ENCODE measurements at places on chromosomes 12 and 14.

GRCh38 chr14:92800012-92800411 lies 5.9 kb downstream of the GOLGA5 start:
- DNase-seq = no peak

- DNase-seq = no peak
Measured at GRCh38 chr12:106084759-106085158, 54.0 kb downstream of the NUAK1 start.

GRCh38 chr12:108918960-108919642 lies 39.2 kb downstream of the DAO start:
- no peak for DNase-seq

DNA sequence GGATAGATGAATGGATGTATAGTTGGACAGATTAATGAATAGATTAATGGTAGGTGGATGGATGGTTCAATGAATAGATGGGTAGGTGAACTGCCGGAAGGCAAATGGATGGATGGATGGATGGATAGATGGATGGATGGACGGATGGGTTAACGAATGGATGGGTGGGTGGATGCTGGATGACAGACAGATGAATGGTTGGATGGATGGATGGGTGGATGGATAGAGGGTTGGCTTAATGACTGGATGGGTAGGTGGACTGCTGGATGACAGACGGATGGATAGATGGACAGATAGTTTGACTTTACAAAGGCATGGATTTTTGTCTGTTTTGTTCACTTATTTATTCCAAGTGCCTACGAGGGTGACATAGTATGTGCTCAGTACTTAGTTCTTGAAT lies 64.4 kb downstream of the WSCD2 start:
- DNase-seq = no peak

GRCh38 chr12:99253068-99253467 lies 394.5 kb upstream of the GARIN6 start:
- DNase-seq = no peak

GRCh38 chr14:105337433-105337832 lies 22.9 kb downstream of the PACS2 start:
- DNase-seq = no peak

- no peak for DNase-seq
Measured at GRCh38 chr14:57822081-57822480, 43.8 kb downstream of the SLC35F4 start.

DNA sequence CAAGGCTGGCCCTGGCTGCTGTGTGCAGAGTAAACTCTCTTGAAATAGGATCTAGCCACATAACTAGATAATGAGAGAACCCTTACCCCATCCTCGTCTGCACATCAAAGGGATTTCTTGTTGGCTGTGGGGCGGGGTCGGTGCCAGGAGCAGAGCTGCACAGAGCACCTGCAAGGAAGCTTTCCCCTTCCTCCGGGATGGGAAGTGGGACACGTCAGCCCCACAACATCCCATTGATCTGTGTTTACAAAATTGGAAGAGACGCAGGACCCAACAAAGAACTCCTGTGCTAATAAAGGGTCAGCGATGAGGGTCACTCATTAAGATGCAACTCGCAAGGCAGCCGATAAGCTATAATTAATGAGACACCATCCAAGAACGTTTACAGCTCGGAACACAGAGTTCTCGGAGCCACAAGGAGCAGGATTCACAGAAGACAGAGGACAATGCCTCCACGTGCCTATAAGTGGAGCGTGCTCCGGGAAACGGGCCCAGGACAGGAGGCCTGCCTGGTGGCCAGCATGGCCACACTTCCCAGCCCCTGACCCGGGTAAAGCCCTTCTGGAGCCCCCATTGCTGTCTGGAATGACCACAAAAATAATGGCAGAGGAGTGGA lies 171.5 kb downstream of the SLC15A4 start:
- DNase-seq = no peak

DNA sequence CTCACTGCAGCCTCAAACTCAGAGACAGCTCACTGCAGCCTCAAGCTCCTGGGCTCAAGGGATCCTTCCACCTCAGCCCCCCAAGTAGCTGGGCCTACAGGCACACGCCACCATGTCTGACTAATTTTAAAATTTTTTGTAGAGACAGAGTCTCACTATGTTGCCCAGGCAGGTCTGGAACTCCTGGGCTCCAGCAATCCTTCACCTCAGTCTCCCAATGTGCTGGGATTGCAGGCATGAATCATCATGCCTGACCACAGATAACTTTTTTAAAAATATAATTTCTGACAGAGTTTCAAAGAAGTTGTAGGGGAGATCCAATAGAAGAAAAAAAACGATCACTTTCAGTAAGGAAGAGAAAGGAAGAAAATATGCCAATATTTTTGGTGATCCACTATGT lies 189.7 kb upstream of the CDKN3 start:
- DNase-seq = no peak

GRCh38 chr14:22630066-22630465 lies 14.1 kb downstream of the OR6J1 start:
- DNase-seq = no peak

DNA sequence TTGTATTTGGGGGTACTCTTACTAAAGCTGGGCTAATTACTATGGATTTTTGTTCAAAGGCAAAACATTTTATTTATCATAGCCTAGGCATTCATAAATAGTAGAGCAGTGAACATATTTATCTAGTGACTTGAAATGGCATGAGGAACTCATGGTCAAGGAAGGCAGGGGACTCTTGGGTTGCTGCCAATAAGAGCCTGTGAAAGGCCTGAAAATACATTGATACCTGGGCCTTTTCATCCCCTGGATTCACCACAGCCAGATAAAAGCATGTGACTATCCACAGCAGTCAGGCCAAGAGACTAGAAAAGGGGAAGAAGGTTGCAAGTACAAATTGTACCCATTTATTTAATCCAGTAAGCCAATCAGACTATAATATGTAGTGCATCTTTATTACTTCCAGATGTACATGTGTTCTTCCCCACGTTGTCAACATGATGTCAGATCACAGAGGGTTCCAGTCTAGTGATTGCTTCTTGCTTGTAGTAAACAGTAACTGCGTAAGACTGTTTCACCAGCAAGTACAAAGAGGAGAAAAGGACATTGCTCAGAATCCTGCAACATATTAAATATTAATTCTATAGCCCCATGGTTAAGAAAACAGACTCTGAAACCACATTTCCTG lies 409.7 kb downstream of the NOVA1 start:
- DNase-seq = no peak

- DNase-seq = no peak
Measured at GRCh38 chr12:19836456-19836855, 397.2 kb downstream of the AEBP2 start.

- no peak for DNase-seq
Measured at GRCh38 chr12:99154216-99154982, 493.2 kb upstream of the GARIN6 start.

- no peak for DNase-seq
Measured at GRCh38 chr14:34179727-34180126, 228.9 kb upstream of the EGLN3 start.

DNA sequence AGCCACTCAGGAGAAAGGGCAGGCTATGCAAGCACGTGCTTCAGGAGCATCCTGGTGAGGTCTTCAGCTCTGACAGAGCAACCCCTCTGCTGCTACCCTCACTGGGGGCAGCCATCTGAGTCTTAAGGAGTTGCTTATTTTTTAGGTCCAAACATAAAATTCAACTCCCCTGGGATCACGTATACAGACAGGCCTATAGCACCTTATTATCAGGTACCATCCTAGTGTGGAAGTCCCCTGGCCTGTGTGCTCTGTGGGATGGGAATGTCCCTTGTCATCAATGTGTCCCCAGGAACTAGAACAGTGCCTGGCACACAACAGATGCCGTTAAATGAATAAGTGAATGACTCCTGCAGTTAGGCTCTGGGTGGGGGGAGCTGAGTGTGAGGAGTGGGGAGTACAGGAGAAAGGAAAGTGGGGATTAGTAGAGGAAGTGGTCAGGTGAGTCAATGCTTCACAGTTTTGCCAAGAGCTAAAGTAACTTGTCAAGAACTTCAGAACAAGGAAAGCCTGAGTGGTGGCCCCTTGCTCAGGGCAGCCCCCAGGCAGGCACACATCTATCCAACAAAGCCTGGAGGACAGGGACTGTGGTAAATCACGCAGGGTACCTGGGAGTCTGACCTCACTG lies 33.5 kb downstream of the DAD1 start:
- no peak for DNase-seq

- no peak for DNase-seq
Measured at GRCh38 chr12:117980616-117981015, 11.8 kb upstream of the KSR2 start.

- DNase-seq = no peak
Measured at GRCh38 chr14:62957562-62957961, 87.7 kb downstream of the KCNH5 start.

DNA sequence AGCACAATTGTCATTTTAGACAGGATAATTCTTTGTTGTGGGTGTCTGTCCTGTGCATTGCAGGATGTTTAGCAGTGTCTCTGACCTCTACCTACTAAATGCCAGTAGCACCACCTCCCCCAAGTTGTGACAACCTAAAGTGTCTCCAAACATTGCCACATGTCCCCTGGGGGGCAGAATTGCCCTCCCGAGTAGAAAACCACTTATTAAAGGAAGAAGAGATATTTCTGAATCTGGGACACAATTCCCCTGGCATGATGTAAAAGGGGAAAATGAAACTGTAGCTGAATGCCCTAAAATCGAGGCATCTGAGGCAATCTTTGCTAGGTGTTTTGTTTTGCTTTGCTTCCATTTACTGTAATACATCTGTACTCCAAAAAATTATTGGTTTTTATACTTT lies 116.8 kb upstream of the NAP1L1 start:
- no peak for DNase-seq

GRCh38 chr12:68279227-68280054 lies 26.0 kb upstream of the IL22 start:
- DNase-seq = no peak

DNA sequence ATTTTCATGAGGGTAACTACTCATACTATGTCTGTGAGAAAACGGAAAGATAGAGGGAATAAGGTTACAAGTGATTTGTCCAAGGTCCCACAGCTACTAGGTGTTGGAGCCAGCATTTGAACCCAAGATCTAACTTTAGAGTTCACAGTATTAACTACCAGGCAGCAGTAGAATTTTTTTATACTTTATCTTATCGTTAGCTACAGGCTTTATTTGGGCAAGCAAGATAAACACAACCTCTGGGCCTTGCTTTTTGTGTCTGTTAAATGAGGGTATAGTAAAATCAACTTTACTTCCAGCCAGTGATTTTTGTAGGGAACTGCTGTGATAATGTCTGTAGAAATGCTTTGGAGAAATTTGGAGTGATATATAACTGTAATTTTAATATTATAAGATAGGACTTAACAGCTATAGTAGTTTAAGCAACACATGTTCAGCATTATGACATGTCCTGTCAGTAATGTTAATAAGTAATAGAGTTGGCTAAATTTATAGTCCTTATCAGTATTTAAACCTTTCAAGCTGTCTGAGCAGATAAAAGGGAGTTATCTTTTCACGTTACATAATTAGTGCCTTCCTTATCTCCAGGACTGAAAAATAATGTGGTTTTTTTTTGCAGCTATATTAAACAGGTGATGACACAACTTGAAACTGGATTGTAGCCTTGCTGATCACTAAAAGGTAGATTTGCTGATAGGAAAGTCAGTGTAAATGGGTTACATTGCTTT lies 12.8 kb downstream of the LEMD3 start:
- DNase-seq = no peak

DNA sequence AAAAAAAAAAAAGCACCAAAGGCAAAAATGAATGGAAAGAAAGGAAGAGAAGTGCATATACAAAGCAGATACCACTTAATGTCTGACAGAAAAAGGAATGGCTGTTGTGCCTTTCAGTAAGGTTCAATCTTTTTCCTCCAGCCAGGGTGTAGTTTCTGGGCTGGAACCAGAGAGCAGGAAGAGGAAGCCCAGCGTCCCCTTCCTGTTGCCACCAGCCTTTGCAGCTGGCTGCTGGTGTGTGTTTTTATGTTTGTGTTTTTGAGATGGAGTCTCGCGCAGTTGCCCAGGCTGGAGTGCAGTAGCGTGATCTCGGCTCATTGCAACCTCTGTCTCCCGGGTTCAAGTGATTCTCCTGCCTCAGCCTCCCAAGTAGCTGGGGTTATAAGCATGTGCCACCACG lies 64.6 kb upstream of the LTA4H start:
- DNase-seq = no peak

GRCh38 chr14:74238974-74239847 lies at the start of gene VSX2:
Gene VSX2 (plus strand): TSS chr14:74239449. CDS start chr14:74239562, 113 bp downstream.
- peak; percentile 74 for DNase-seq

GRCh38 chr12:79402606-79403005 lies 288.2 kb downstream of the PAWR start:
- no peak for DNase-seq

DNA sequence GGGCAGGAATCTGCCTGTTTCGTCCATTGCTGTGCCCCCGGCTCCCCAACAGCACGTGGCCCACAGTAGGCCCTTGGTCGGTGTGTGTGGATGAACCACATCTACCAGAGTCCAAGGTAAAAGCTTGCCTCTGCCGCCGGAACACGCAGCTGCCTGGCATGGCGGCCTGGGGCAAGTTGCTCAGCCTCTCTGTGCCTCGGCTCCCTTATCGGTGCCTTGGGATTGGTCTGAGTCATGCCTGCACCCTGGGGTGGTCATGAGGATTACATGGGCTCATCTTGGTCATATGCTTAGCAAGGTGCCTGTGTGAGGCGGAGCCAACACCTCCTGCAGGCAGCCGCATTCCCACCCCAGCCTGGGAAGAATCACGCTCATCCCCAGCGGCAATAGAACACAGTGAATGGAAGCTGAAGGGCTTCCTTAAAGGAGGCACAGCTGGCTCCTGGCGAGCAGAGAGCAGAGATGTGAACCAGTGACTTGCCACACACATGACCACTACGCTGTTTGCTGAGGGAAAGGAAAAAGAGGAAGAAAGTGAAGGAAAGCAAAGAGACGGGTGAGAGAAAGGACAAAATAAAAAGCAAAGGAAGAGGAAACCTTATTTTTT lies 5.5 kb upstream of the SCARB1 start:
- DNase-seq = no peak

DNA sequence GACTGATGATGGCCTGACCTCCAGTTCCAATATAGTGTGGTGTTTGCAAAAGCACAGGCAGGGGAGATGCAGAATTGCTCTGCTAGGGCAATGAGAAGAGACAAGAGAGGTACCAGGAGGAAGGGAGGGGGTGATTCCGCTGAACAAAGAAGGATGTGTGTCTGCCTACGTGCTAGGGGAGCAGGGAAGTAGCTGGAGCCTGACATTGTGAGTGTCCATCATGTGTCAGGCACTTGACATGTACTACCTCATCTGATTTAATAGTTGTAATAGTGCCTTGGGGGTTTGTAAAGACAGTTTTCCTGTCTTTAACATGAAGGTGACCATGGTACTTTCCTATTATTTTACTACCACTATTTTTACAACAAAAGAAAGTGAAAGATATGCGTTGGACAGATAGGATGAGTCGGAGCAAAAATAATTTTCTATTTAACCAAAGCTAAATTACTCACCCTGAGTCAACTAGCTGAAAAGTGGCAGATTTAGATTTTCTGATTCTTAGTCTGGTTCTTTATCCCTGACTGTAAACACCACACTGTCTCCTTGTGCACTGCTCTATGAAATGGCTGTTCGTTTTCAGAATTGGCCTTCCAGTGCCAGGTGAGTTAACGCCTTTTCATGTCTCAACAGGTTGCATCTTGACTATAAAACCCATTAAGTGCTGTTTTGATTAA lies 33.7 kb upstream of the TEAD4 start:
- no peak for DNase-seq

GRCh38 chr12:16211731-16212130 lies 65.8 kb downstream of the SLC15A5 start:
- DNase-seq = no peak

- DNase-seq = no peak
Measured at GRCh38 chr12:124713436-124714082, 146.1 kb upstream of the NCOR2 start.

GRCh38 chr12:3263282-3263681 lies 186.1 kb downstream of the TSPAN9 start:
- no peak for DNase-seq

GRCh38 chr12:103833891-103834290 lies 7.1 kb downstream of the NT5DC3 start:
- peak; percentile 10 for DNase-seq
